NCI-H1417 treated with DMSO at 0.1 percent for 48 hours (cell line): ENCODE measurements at places on chromosomes 5 and 9.

- no peak for DNase-seq
These were observed 128.1 kb upstream of the RPS23 start for GRCh38 chr5:82406205-82406773.

DNA sequence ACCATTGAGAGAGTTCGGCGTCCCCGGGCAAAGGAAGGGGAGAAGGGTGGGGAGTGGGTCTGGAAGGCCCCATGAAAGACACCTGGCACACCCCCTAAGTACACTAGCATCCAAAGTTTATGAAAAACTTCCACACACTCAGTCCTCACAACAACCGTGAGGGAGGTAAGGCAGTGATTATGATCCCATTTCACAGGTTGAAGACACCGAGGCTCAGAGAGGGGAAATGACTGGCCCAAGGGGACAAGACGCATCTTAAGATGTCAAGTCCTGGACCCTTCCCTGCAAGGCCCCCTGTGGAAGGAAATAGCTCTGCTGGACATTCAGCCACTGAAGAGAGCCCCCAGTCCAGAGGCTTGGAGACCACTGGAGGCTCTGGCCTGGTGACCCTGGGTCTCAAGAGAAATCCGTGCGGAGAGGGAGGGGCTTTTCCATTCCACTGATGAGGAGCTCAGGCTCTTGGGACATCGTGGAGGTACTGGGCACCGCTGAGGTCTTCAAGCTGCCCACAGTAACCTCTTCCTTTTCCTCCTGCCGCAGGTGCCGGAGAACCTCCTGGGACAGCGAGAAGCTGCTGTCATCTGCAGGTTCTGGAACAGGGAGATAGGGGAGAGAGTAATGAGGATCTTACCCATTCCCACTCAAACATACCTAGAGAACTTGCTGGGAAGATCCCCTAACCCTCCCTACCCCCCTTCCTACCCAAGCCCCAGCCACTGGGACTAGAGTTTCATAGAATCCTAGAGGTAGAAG lies 5.2 kb downstream of the SMIM33 start:
- DNase-seq, result no peak

DNA sequence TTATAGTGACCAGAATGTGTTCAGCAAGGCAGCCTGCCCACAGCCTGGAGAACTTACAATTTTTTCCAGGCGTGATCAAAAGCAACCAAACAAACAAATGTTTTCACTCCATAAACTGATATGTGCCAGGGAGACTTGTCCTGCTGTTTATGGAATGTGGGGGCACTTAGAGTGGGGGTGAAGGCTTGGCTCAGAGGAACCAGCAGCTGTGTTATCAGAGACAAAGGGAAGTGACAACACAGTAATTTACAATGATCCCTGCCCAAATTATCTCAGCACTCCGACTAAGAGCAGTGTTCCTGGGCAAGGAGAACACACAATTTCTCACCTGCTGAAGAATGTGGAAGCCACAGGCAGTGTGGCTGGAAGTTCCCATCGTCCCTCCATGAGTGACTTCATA lies 429.1 kb upstream of the IRX4 start:
- no peak for DNase-seq

- DNase-seq, result no peak
These were observed 16.0 kb upstream of the SHC3 start for GRCh38 chr9:89194421-89195130.

- no peak for DNase-seq
These were observed 59.9 kb downstream of the ABLIM3 start for GRCh38 chr5:149201121-149201637.
